ENCODE measurements at places on chromosomes 1 and 21. TPM values are rescaled to one million over a fixed set of nuclear protein-coding genes. Genes with fewer than 3 reads are reported as not detected.

Gene RSBN1
- 44.2 TPM for total RNA-seq

GRCh38 chr1:91065337-91065736 is 43.5 kb upstream of the ZNF644 start:
- no peak for DNase-seq

Gene DMRTA2
- not detected for total RNA-seq

GRCh38 chr21:31725202-31725839 is 6.6 kb downstream of the SCAF4 start:
- DNase-seq: no peak
